ENCODE measurements at places on chromosomes 13 and 19.

DNA sequence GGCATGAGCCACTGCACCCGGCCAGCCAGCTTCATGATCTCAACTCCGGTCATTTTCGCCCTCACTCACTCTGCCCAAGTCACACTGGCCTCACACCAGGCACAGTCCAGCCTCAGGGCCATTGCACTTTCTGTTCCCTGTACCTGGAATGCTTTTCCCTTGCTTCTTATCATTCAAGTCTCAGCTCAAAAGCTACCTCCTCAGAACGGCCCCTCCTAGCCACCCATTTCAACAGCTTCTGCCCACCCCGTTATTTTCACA lies 2.5 kb upstream of the TLE2 start:
- no peak for DNase-seq

DNA sequence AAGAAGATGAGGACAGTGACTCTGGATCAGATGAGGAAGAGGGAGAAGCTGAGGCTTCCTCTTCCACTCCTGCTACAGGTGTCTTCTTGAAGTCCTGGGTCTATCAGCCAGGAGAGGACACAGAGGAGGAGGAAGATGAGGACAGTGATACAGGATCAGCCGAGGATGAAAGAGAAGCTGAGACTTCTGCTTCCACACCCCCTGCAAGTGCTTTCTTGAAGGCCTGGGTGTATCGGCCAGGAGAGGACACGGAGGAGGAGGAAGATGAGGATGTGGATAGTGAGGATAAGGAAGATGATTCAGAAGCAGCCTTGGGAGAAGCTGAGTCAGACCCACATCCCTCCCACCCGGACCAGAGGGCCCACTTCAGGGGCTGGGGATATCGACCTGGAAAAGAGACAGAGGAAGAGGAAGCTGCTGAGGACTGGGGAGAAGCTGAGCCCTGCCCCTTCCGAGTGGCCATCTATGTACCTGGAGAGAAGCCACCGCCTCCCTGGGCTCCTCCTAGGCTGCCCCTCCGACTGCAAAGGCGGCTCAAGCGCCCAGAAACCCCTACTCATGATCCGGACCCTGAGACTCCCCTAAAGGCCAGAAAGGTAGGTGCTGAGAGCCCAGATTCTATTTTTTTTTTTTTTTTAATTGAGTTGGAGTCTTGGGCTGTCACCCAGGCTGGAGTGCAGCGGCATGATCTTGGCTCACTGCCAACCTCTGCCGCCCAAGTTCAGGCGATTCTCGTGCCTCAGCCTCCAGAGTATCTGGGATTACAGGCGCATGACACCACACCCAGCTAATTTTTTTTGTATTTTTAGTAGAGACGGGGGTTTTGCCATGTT lies 2.3 kb downstream of the PPP1R15A start:
- DNase-seq = peak; percentile 27

DNA sequence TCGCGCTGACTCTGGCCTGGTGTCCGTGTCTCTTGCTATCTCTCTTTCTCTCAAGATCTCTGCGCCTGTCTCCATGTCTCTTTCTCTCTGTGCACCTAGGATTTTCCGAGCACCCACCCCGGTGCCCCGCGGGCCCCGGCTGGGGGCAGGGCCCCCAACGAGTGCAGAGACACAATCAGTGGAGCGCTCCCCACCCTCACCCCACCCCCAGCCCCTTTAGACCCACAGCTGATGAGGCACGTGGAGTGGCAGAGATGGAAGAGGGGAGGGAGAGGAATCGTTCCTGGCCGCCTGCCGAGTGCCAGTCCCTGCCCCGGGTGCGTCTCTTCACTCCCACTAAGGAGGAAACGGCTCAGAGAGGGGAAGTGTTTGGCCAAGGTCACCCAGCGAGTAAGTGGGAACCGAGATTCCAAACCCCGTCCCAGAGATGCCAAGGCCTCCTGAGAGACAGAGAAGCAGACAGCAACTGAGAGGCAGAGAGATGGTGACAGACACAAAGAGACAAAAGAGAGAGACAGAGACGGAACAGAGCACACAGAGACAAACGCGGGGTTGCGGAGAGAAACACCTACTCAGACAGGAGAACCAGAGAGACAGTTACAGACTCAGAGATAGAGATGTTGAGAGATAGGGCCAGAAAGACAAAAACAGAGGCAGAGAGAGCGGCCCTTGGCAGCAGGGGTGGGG lies 626 bp upstream of the BCL3 start:
- DNase-seq = no peak

DNA sequence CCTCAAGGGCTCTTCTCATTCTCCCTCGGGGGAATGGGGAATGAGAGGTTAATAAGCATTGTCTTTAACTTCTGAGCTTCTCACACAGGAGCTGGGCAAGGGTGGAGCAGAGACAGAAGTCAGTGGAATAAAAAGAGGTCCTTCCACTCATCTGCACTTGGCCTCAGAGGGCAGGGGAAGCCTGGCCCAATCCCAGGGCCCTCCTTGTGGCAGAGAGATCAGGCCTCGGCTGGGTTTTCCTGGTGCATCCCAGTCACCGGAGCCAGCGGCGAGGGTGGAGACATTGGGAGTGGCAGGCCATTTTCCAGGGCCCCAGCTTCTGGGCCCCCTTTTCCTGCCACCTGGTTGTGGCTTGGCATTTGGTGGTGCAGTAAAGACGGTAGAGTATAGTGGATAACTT lies 10.6 kb downstream of the CALM3 start:
- DNase-seq = no peak

GRCh38 chr19:5392486-5392885 lies 51.9 kb upstream of the PTPRS start:
- DNase-seq = no peak

GRCh38 chr13:36548129-36548528 lies 115.8 kb downstream of the CCNA1 start:
- no peak for DNase-seq

DNA sequence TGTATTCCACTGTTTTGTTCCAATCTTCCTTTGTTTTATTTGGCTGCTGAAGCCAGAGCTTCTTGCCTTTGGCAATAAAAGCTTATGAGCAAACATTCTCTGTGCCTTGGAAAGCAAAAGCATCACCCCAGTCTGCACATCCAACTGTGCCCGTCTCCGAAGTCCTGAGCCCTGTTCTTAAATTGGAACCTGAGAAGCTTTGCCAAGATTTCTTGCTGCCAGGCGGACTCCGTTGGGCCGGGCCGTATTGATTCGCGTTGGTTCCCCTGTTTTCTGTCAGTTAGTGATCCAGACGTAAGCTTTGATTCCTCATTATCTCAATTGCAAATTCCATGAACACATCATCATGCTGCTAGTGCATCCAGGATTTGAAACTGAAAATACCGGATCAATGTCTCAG lies 793.0 kb downstream of the OLFM4 start:
- peak; percentile 10 for DNase-seq

DNA sequence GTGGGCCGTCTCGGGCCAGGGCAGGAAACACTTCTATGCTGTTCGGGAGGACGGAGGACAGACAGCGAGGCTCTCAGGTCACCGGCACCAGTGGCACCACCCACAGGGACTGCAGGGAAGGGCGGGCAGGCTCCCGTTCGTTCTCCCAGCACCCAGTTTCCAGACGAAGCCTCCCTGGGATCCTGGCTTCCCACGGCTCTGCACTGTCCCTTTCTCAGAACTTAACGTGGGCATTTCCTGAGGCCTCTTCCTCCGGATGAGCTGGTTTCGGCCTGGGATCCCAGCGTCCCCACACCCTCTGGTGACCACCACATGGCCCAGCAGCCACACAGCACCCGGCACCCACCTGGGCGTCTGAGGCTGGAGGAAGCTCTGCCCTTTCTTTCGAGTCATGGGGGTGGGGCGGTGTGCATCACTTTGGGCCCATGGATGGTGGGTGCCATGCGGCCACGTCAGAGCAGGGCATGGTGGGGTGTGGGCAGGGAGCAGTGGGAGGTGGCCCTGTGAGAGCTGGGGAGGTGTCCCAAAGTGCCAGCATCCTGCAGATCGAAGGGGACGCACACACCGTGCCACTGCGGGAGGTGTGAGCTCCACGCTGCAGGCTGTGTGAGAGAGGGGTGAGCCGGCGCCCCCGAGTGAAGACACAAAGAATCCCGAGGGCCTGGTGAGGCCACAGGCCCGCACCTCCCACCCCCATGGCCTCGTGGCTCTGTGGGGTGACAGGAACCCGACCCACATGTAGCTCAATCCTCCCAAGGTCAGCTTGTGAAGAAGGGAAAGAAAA lies 38.7 kb upstream of the GRTP1 start:
- no peak for DNase-seq

GRCh38 chr19:17135001-17135853 lies 59.6 kb downstream of the MYO9B start:
- no peak for DNase-seq

- no peak for DNase-seq
These were observed 1.1 kb downstream of the ZNF653 start for GRCh38 chr19:11504502-11505031.

- DNase-seq = no peak
These were observed 27.5 kb downstream of the TBC1D4 start for GRCh38 chr13:75454497-75454896.

GRCh38 chr19:55473225-55474012 lies 3.0 kb upstream of the ZNF628 start:
- no peak for DNase-seq

GRCh38 chr13:94880463-94880862 lies 168.1 kb upstream of the SOX21 start:
- no peak for DNase-seq

DNA sequence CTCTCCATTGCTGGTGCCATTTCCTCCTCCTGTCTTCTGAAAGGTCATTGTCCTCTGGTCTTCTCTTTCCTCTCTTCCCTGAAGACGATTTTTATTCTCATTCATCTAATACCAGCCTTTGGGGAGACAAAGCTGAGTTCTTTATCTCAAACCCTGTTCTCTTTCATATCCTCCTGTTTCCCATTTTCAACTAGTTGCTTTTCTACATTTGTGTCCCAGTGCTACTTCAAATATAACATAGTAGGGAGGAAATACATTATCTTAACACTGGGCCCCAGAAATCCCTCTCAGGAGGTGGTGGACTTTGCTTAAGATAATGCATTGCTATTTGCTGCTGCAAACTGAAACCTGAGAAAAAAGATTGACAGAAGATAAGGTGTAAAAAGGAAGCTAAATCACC lies 159.1 kb downstream of the HS6ST3 start:
- DNase-seq = no peak

- DNase-seq = no peak
These were observed 152.2 kb upstream of the RFC3 start for GRCh38 chr13:33665626-33666175.

DNA sequence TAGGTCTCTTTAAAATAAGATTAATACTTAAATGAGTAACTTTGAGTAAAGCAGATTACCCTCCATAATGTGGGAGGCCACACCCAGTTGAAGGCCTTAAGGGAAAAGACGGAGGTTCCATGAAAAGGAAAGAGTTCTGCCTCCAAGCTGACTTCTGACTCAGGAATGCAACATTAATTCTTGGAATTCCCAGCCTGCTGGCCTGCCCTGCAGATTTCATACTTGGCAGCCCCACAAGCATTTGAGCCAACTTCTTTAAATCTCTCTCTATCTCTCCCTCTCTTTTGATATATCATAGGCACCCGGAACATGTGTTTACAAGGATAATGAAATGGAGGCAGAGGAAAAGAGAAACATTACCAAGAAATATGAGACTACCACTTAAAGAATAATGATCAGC lies 902.3 kb upstream of the MIR17HG start:
- DNase-seq = no peak

GRCh38 chr13:95485045-95485517 lies 67.4 kb upstream of the CLDN10 start:
- DNase-seq = peak; percentile 18

- DNase-seq = no peak
These were observed 3.1 kb downstream of the ZBTB7A start for GRCh38 chr19:4063369-4064148.

DNA sequence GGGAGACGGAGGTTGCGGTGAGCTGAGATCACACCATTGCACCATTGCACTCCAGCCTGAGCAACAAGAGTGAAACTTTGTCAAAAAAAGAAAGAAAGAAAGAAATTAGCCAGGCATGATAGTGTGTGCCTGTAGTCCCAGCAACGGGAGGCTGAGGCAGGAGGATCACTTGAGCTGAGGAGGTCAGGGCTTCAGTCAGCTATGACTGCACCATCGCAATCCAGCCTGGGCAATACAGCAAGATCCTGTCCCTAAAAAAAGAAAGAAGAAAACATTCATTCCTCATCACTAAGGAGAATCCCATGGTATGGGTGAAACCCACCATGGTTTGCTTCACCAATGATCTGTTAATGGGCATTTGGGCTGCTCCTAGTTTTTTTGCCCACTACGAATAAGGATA lies 13.0 kb upstream of the AP1M2 start:
- no peak for DNase-seq

- DNase-seq = no peak
These were observed 141.0 kb upstream of the TMTC4 start for GRCh38 chr13:100815476-100816046.

- DNase-seq = no peak
These were observed 496.9 kb downstream of the KCTD12 start for GRCh38 chr13:76389321-76389720.
